ENCODE measurements at places on chromosomes 2 and 18.

- DNase-seq = no peak
Observed at GRCh38 chr2:128986026-128986715, 667.5 kb upstream of the HS6ST1 start.

DNA sequence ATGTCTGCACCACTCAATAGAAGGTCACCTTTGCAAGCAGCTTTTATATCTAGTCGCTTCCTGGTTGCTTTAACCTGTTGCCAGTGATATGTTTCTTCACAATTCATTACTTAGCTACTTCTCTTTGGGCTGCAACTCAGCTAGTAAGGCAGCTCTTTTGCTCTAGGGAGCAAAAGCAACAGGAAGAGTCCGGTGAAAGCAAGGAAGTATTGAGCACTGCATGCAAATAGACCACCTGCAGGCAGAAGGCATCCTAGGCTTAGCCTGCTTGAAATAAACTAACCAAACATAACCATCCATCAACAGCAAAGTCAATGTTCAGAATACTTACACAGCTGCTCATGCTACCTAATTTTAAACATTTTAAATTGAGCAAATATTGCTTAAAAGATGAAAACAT is 529.2 kb upstream of the LINC00305 start:
- no peak for DNase-seq

DNA sequence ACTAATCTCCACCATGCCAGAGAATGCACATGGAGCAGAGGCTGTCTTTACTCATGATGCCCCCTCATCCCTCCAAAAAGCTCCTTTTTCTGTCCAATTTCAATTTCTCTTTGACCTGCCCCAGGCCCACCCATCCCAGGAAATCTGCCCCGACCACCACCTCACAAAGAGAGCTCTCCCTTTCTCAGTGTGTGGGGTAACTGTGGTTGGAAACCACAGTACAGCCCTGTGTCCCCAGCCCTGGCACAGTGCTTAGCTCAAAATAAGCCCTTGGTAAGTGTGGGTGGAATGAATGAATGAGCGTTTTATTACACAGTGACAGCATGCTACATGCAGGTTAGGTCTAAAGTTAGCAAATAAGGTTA is 43.7 kb upstream of the CAB39 start:
- no peak for DNase-seq

DNA sequence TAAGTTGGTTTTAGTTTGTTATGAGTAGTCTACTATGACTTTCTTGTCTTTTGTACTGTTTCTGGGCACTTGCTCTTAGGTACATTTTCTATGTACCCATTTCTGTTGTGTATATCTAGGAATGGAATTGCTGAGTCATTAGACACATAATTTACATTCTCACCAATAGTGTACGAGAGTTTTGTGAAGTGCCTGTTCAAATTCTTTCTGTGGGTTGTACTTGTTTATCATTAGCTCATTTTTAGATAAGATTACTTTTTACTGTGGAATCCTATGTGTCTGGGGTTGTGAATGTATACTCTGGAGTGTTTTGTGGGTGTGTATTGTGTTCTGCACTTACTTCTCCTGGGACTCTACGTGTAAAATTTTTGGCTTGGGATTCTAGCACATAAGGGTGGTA is 36.6 kb upstream of the CD28 start:
- DNase-seq = no peak
